Fibroblast of the conjunctiva (primary cell): ENCODE measurements at places on chromosomes 6 and 20.

DNA sequence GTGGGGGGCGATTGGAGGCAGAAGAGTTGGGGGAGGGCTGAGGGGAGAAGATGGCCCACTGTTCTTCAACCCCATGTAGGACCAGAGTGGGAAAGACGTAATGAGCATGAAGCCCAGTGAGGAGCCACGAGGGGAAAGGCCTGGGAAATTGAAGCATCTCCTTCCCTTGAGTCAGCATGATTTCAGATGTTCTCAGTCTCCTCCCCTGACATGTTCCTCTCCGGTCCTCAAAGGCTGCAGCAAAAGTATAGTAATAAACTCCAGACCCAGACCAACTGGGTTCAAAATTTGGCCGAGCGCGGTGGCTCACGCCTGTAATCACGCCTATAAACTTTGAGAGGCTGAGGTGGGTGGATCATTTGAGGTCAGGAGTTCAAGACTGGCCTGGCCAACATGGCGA lies 1.9 kb upstream of the NFKBIE start:
- no peak for DNase-seq

DNA sequence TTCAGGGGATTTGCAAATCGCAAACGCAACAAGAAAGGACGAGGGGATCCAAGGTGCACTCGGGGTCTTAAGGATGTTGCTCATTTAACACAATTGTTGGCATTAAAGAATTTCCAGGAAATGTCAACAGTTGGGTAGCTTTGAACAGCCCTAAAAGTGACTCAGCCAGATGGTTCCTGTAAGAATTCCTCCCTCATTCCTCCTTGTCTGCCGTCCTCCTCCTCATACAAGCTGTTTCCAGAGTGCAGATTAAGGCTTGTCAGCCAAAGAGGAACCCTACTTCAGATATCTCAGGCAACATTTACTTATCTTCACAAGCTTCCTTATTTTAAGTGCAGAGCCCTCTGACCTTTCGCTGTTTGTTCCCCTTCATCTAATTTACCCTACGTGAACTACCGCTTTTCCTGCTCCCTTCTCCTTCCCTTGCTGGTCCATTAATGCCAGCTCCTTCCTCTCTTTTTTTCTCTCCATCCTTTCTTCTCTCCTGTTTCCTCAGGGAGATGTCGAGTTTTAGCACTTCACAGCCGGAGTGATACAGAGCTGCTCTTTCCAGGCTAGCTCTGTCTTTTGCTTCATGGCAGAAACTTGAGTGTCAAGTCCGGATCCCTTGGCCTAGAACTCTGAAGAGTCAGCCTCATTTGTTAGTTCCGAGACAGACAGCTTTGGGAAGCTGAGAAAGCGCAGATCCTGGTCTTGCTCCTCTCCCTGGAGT lies 26.1 kb upstream of the TBC1D7 start:
- no peak for DNase-seq

DNA sequence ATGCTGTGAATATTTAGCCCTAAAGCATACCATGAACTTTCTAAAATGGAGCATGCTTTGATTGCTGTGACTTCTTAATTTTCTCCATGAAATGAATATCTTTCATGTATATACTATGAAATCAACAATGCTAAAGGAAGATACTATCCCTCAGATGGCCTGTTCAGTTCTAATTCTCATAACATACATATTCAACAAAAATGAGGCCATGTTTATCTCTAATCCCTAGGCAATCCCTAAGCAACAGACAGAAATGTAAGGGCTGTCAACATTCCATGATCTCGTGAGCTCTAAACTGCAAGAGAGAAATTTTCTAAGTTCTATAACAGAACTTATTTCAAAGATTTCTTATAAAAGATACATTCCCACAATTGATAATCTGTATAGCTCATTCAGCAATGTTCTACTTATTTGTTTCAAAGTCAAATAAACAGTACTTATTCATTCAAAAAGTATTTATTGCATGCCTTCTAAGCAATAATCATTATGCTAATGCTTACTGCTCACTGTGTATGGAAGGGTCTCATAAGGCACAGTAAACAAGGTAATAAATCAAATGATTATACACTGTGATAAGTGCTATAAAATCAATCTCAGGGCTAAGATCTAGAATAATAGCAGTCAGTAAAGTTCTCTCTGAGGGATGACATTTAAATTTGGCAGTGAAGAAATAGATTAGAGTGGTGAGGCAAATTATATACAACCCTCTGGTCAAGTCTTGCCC lies 492.9 kb downstream of the PHF3 start:
- DNase-seq: no peak

GRCh38 chr6:47484616-47485015 lies 7.0 kb downstream of the CD2AP start:
- DNase-seq: peak; percentile 24

GRCh38 chr6:150336299-150336698 lies 32.5 kb upstream of the IYD start:
- DNase-seq: no peak

DNA sequence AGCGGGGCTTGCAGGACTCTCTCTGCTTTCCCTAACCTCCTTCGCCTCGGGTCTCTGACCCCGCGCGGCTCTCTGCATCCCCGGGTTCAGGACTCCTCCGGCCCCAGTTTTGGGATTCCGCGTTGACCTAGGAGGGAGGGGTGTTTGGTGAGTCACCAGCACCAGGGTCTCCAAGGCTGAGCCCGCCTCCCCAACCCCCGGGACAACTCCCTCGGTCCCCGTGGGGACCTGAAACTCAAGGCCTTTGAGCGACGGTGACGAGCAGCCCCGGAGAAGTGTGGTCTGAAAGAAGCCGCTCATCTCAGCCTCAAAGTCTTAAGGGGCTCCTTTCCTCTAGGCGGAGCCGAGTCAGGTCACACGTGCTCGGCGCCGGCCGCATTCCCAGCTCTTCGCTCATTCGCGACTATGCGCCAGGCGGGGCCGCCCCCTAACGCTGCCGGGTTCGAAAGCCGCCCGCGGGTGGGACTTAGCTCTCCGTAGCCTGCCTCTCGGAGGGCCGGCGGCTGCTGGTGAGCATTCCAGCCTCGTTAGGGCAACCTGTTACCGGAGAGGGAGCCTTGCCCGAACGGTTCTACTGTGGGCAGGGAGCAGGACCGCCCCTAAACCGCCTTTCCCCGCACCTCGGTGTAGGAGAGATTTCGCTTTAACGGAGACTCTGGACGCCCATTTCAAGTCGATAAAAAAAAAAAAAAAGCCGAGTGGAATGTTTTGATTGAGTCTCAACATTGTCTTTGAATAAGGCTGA lies 3.0 kb upstream of the PRDM13 start:
- DNase-seq: no peak

DNA sequence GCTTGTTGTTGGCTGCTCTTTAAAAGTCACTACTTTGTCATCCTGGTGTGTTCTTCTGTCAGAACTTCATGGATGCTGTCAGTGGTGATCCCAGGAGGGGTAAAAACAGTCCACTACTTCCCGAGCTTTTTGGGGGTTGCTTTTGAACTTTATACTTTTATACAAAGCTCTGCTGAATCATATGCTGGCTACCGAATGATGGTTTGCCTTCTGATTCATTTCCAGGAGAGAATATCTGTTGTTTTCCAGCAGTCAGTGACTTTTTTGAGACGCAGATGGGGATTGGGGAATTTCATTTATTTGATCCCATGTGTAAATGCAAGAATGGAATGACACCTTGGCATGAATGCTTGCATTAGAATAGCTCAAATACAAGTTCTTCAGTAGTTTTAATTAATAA lies 32.7 kb upstream of the COL10A1 start:
- DNase-seq: no peak

DNA sequence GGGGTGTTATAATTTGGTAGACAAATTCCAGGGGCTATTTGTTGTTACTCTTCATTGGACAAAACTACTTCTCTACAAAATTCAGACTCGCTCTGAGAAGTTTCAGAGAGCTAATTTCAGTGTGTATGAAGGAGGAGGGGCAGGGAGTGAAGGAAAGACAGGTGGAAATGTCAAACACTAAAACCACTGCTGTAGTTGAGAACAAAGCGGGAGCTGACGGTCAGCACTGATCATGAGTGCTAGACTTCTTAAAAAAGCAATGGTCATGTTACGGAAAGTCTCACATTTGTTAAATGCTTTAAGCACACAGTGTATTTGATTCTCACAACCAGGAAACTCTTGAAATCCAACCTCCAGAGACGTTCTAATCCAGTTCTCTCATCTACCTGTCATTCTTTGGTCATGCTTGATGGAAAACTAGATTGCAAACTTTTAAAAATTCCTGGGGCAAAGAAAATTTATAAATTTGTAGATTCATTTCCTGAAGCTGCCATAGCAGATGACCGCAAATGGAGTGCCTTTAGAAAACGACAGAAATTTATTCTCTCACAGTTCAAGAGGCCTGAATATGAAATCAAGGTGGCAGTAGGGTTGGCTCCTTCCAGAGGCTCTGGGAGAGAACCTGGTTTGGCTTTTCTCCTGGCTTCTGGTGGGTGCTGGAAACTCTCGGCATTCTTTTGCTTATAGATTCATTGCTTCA lies 100.7 kb upstream of the CARMIL1 start:
- DNase-seq: no peak

DNA sequence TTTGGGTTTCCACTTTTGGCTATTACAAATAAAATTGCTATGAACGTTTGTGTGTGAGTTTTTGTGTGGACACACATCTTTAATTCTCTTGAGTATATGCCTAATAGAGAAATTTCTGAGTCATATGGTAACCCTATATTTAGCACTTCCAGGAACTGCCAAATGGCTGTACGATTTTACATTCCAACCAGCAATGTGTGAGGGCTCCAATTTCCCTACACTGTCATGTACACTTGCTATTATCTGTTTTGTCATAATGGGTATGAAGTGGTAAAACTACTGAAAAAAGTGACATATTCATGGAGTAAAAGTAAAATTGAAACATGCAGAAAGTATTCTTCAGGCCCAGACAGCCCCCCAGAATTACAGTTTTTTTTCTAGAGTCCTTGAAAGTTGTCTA lies 59.6 kb upstream of the ESR1 start:
- DNase-seq: no peak

GRCh38 chr6:73803562-73804241 lies 107.7 kb downstream of the CD109 start:
- DNase-seq: peak; percentile 85

- DNase-seq: no peak
Observed at GRCh38 chr6:75498862-75499261, 5.3 kb upstream of the FILIP1 start.

GRCh38 chr20:46322641-46323040 lies 14.3 kb upstream of the CDH22 start:
- no peak for DNase-seq

DNA sequence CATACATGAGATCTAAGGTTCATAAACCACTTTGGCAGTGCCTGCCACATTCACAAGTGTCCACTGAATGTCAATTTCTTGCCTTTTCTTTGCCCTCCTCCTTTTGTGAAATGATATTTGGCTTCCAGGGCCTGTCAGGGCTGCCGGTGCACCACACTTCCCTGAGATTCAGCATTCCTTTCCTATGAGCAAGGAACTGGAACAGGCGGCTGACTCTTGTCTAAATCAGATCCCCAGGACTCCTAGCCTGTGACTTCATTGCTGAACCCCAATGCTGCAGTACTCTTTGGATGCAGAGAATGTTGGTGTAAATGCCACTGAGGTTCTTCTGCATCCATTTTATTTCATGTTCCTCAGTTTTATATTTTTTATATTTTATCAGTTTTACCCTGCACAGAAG lies 172.2 kb downstream of the ARID1B start:
- DNase-seq: no peak

DNA sequence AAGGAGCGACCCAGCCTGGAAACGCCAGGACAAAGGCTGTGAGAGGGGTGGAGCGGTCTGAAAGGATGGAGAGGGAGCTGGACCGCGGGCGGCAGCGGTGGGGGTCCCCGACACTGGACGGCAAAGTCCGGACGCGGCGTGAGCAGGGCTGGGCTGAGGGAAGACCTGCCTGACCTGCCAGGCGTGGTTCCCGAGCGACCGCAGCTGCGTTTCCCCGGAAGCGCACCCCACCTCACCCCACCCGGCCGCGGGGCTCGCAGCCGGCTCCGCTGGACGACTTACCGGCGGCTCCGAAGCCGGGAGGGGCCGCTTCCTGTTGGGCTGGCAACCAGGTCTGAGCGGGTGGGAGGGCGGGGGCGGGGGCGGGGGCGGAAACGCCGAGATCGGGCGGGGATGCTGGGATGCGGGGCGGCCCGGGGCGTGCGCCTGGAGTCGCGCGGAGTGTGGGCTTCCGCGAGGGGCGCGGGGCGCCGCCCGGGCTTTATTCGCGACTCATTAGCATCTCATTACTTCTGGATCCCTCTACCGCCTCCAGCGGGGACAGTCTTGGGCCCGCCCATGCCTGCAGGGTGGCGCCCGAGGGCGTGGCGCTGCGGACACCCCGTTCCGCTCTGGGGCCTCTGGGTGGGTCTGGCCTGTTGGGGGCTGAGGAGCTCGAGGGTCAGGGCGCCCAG lies at the start of gene MICAL1:
Gene MICAL1 (minus strand): TSS at position 336 of the 674 bp plus-strand sequence. CDS start 1,576 bp downstream, outside the sequence.
- DNase-seq: peak; percentile 26

GRCh38 chr6:126002755-126003679 lies 16.7 kb downstream of the TRMT11 start:
- no peak for DNase-seq

DNA sequence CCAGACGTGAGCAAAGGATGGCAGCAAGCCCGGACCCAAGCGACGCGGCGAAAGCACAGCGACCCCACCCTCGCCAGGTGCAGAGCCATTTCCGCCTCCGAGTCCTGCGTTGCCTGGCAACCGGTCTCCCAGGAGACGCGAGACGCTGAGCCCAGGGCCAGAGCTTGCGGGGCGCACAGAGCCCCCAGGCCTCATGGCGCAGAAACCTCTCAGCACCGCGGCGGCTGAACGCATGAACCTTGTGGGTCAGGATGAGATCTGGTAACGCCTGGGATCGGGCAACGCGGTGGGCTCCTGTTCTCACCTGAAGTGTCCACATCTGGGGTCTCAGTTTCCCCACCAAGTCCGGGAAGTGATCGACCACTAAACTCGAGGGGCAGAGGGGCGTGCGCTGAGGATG lies 77.7 kb downstream of the ANKRD60 start:
- no peak for DNase-seq

- peak; percentile 95 for DNase-seq
Observed at GRCh38 chr20:41248368-41249024, 69.0 kb downstream of the ZHX3 start.

GRCh38 chr20:3473944-3474343 lies 3.1 kb downstream of the ATRN start:
- DNase-seq: no peak

- DNase-seq: no peak
Observed at GRCh38 chr20:1278993-1279392, 12.9 kb downstream of the SNPH start.

DNA sequence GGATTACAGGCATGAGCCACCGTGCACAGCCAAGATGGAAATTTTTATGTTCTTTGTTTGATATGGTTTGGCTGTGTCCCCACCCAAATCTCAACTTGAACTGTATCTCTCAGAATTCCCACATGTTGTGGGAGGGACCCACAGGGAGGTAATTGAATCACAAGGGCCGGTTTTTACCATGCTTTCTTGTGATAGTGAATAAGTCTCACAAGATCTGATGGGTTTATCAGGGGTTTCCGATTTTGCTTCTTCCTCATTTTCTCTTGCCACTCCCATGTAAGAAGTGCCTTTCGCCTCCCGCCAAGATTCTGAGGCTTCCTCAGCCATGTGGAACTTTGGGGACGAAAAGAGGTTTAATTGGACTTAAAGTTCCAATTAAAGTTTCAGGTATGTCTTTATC lies 14.6 kb downstream of the EEF1A1 start:
- no peak for DNase-seq

GRCh38 chr20:63290677-63291472 lies 2.1 kb upstream of the COL20A1 start:
- DNase-seq: no peak

- DNase-seq: no peak
Observed at GRCh38 chr20:25049261-25050060, 8.5 kb downstream of the ACSS1 start.
